AG04450 (cell line): ENCODE measurements at places on chromosomes 7 and 10.

- no peak for DNase-seq
Observed at GRCh38 chr7:155798673-155799439, 13.4 kb downstream of the SHH start.

DNA sequence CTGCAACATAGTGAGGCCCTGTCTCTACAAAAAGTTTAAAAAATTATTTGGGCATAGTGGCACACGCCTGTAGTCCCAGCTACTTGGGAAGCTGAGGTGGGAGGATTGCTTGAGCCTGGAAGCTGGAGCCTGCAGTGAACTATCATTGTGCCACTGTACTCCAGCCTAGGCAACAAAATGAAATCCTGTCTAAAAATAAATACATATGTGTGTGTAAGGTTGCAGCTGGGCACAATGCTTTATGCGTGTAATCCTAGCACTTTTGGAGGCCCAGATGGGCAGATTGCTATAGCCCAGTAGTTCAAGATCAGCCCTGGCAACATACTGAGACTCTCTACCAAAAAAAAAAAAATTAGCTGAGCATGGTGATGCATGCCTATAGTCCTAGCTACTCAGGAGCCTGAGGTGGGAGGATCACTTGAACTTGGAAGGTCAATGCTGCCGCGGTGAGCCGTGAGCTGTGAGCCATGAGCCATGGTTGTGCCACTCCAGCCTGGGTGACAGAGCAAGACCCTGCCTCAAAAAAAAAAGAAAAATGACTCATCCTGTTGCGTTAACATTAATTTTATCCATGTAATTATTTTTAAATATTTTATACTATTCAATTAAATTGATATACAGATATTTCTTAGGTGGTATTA, 38.3 kb downstream of the CCAR1 start:
- DNase-seq = no peak

DNA sequence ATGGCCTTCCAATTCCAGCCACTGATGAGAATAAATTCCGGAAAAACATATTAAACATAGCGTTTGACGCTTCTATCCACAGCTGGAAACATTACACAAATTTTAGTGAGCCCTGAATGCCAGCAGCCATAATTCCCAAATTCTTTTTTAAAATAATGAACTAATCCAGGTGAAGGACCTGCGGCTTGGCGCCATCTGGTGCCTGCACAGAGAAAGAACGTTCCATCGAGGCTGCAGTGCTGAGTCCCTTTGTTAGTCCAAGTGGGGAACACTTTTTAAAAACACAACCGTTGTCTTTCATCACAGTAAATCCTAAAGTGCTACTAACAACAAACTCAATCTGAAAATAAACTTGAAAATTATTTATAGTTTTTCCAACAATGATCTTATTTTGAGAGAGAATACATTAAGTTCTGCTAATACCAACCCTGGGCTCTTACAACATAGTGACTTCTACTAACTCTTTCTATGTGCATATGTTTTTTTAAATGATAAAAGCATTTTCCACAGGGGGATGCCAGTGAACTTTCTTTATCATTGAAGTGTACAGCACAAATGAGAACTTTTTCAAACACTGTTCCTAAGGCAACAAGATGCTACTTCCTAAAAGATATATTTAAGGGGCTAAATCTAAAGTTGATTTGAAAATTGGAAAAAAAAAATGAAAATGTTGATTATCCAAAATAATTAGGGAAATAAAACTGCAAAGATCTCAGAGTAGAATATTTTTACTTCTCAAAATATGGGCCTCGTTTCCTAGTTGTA, 166.9 kb upstream of the RNF32 start:
- DNase-seq = no peak

- no peak for DNase-seq
Observed at GRCh38 chr10:62081341-62082270, 180.1 kb downstream of the ARID5B start.

DNA sequence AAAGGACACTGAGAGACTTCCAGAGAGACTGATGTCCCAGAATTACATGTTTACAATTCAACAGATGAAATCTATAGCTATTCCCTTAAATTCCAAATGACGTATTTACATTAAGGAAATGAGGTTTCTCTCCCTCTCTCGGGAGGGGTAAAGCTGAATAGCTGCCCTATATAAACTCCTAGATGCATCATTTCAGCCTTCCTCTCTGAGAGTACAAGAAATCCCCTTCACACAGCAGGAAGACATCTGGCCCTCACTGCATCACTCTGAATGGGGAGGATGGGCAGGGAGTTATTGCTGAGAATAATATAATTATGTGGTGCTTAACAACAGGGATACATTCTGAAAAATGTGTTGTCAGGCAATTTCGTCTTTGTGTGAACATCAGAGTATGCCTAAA, 11.0 kb downstream of the POT1 start:
- DNase-seq = no peak

DNA sequence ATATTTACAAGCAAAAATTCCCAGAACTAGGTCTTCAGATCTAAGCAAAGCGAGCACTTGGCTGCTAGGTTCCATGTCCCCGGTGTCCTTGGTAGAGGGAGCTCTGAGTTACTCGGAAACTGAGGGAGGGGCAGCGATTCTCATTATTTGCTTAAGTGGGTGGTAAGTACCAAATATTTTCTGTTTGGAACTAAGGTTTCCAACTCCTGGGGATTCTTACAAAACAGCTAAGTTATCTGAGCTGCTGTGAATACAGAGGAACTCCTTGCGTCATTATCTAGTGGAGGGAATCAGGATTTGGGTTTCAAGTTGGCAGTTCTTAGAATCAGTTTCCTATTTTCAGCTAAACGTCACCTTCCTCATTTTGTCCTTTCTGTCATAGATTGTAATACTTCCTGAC, 76.8 kb upstream of the IKZF1 start:
- no peak for DNase-seq

DNA sequence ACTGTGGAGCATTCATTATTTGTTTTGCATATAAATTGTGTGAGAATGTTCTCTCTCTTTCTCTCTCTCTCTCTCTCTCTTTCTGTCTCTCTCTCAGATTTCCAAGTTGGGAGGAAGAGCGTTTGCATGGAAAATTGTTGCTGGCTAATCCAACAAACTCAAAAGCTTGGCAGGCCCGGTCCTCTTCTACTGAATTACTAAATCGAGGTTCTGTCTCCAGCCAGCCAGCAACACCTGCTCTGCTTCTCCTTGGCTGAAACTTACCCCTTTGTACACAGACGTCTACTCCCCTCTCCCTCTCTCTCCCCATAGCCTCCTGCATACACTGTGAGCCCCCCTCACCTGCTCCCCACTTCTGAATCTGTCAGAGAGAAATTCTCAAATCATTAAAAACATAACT, 996.4 kb upstream of the AUTS2 start:
- DNase-seq = no peak

GRCh38 chr7:141433698-141434097, 117.5 kb upstream of the AGK start:
- no peak for DNase-seq

DNA sequence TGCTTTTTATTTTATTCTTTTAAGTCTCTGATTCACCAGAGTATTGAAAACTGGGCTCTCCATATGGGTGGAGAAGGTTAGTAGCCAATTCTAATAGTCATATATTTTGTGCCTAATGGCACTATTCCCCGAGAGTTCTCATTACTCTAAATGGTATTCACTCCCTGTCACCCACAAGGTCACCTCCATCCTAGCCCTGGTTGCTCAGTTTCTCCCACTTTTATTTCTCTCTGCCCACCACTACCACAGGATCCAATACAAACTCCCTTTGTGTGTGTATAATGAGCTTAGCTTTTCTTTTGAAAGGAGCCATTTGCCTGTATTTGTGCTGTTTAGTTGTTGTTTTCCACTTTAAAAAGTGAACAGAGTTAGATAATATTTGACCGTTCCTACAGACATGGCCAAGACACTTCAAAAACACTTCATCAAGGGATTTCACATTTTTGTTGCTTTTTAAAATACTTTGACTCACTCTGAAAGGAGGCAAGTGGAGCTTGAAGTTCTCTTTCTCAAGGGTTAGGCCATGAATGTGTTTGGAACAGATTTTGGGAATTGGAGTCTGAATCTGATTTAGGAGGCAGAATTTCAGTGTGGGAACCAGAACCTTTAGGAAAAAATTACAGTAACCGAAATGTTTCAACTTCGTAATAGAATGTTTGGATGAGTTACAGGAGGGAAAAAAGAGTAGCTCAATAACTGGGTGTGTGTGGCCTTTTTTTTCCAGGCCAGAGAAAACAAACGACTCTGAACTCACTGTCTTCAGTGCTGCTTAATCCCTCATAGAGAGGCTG, 321.3 kb downstream of the BICC1 start:
- no peak for DNase-seq

DNA sequence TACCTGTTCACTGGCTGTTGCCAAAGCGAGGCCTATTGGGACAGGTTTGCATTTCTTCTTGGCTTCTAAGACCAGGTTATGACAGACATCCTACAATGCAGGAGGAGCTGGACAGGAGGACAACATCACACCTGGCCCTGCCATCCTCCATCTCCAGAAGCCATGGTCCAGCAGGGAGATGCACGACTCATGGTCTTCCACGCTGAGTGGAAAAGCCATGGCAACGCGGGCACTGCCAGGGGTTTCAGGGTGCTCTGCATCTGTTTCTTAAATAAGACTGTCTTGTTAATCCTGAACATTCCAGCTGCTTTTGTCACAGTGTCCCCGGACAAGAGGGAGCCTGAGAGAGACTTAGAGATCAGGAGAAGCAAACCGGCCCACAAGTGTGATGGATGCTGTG, 40.3 kb downstream of the CLRN3 start:
- no peak for DNase-seq

GRCh38 chr7:21543528-21544302, 876 bp downstream of the DNAH11 start:
- no peak for DNase-seq

DNA sequence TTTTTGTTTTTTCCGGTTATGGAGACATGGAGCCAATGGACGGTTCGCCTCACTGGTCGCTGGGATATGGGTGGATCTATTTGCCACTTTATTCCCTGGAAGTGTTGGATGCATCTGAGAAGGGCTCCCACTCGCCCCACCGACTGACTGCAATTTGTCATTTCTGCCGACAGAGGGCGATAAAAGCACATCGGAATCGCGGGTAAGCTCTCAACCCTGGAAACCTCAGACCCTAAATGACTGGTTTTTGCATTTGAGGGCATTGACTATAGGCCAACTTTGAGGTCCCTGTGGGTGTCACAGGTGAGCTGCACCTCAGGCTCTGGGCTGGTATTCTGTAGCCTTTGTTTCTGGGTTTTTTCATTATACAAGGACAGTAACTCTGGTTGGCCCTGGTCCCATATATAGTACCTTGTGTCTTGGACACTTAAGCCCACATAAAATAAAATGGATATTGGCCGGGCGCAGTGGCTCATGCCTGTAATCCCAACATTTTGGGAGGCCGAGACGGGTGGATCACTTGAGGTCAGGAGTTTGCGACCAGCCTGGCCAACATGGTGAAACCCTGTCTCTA, 11.9 kb upstream of the OPALIN start:
- DNase-seq = no peak

GRCh38 chr10:79285315-79286197, 61.7 kb upstream of the PPIF start:
- no peak for DNase-seq

DNA sequence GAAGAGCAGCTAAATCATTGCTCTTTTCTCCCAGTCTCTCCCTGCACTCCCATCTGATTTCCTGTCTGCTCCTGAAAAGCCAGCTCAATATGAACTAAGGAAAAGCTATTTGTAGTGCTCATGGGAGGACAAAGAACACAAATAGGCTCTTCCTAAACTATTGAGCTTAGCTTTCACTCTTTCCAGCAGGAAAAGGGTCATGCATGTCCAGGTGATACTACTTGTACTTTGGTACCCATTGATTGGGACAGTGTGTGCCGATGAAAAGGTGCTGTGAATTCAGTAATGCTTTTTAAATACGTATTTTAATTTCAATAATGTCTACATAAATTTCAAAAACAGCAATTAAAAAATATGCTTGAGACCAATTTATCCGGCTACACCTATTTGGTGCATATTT, 37.5 kb upstream of the ATXN7L1 start:
- DNase-seq = no peak

DNA sequence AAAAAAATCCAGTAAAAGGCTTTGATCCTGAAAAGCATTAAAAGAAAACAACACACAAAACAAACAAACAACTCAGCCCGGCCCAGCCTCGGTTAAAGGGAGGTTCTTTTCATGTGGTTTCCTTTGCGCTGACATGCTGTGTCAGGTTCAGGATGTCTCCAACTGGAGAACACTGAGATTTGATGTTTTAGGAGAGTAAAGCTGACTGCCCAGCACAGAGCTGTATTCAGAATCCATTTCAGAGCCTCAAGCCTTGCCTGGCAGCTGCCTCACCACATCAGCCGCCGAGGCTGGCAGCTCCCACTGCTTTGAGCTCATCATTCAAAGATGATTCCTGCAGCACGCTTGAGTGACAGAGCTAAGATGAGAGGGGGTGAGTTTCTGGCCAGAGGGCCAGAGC, 205.8 kb upstream of the LYZL1 start:
- no peak for DNase-seq

DNA sequence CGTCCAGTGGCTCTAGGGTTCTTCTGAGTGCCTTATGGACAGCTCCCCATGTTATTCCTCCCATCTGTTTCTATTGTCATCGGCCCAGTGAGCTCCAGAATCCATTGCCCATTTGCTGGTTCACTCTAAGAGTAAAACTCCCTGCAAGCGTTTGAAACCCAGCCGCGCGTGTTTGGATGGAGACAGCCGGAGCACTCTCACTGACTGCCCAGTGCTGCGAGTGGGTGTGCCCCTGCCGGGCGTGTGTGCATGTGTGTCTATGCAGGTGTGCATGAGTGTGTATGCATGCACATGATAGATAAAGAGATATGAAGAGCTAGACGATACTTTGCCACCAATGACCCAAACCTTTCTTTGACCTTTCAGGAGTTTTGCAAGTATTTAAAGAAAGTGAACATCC, 347.2 kb upstream of the MKI67 start:
- DNase-seq = no peak

GRCh38 chr10:4763513-4763912, 62.5 kb upstream of the AKR1E2 start:
- no peak for DNase-seq

DNA sequence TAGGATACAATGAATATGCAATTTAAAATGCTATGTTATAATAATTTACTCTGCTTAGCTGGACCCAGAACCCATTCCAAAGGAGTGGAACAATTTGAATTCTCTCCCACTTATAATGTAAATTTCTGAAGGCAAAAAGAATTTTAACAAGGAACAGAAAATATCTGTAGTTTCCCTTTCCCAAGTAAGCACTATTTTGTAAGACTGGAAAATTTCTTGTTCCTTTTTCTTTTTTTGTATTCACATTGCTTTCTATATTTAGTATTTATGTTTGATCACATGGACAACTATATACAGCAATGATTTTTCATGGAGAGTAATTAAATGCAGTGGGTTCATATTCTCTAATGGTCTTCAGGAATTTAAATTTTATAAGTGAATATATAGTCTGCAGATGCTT, 127.4 kb downstream of the GPR85 start:
- DNase-seq = no peak

GRCh38 chr10:102869258-102870198, at the start of gene AS3MT:
Gene AS3MT (plus strand): TSS chr10:102869470. CDS start chr10:102869593, 123 bp downstream.
- no peak for DNase-seq

GRCh38 chr10:17213646-17214349, 12.3 kb upstream of the TRDMT1 start:
- DNase-seq = no peak
